Trophoblast cell (in vitro differentiated cells and primary cell): ENCODE measurements at places on chromosomes 4 and X.

DNA sequence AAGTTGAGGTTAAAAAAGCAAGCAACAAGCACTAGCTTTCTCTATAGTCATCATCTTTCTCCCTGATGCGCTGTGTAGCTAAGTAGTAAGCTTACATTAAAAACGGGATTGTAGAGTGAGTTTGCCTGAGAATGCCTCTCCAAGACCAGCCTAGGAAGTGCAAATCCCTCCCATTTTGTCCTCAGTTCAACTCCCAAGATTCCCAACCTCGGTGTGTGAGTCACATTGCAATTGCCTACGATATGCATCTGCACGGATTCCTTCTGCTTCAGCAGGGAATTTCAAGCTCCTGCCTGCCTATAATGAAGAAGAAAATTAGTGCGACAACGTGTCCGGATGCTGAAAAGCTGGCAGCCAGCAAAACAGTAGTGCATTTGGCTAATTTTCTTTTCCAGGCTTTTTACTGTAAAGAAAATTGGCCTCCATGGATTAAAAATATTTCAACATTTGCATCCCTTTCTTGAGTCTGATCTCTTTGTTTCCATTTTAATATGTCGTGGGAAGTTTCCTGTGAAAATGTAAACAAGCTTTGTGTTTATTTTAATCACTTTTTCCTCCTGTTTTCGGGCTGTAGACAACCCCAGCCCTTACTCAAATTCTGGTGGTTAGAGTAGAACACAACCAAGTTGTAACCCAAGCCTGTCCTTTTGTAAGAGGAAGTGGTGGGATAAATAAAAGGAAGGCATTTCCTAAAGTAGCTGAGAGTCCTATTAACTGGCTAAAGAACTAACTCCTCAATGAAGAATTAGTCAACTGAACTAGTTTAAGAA is 58.4 kb upstream of the TET2 start:
- no peak overlapping the region for H3K27ac ChIP-seq
- H3K4me3 ChIP-seq, result no peak overlapping the region
- H3K36me3 ChIP-seq, result no peaks in the 10 kb centered on the region
- no peaks in the 10 kb centered on the region for H3K4me1 ChIP-seq
- no peaks in the 10 kb centered on the region for H3K27me3 ChIP-seq

- H3K27ac ChIP-seq, result no peak overlapping the region
- no peaks in the 10 kb centered on the region for H3K27me3 ChIP-seq
- no peaks in the 10 kb centered on the region for H3K4me1 ChIP-seq
These were observed 15.1 kb upstream of the EXOC1 start for GRCh38 chr4:55838356-55838755.

- H3K27ac ChIP-seq, result no peak overlapping the region
- DNase-seq, result no peak
- no peaks in the 10 kb centered on the region for H3K36me3 ChIP-seq
- no peaks in the 10 kb centered on the region for H3K4me1 ChIP-seq
- no peaks in the 10 kb centered on the region for H3K27me3 ChIP-seq
- no peak overlapping the region for H3K4me3 ChIP-seq
These were observed 341.4 kb downstream of the ANK2 start for GRCh38 chr4:113390850-113391249.

GRCh38 chrX:39731735-39732134 is 366.0 kb downstream of the BCOR start:
- H3K27me3 ChIP-seq, result no peaks in the 10 kb centered on the region
- DNase-seq, result no peak
- no peak overlapping the region for H3K27ac ChIP-seq
- no peaks in the 10 kb centered on the region for H3K36me3 ChIP-seq
- H3K4me1 ChIP-seq, result peaks cover 8% of the 10 kb centered on the region
- H3K4me3 ChIP-seq, result no peak overlapping the region

DNA sequence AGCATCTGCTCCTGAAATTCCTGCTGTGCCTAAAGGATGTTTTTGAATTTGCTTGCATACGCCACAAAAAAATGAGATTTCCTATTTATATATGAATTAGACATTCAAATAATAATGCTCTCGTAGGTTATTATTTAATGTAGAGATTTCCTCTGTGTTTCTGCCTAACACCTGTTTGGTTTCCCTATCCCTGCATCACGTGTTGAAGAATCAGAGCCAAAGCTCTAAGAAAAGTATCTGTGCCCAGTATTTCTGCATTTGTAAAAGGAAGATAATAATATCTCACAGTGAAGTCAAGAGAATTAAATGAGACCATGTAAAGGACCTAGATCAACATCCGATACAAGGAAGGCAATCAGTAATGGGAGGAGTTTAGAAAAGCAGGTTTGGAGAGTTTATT is 179.5 kb downstream of the HNRNPD start:
- no peak overlapping the region for H3K4me3 ChIP-seq
- no peak for DNase-seq
- H3K27me3 ChIP-seq, result no peaks in the 10 kb centered on the region
- H3K27ac ChIP-seq, result no peak overlapping the region

DNA sequence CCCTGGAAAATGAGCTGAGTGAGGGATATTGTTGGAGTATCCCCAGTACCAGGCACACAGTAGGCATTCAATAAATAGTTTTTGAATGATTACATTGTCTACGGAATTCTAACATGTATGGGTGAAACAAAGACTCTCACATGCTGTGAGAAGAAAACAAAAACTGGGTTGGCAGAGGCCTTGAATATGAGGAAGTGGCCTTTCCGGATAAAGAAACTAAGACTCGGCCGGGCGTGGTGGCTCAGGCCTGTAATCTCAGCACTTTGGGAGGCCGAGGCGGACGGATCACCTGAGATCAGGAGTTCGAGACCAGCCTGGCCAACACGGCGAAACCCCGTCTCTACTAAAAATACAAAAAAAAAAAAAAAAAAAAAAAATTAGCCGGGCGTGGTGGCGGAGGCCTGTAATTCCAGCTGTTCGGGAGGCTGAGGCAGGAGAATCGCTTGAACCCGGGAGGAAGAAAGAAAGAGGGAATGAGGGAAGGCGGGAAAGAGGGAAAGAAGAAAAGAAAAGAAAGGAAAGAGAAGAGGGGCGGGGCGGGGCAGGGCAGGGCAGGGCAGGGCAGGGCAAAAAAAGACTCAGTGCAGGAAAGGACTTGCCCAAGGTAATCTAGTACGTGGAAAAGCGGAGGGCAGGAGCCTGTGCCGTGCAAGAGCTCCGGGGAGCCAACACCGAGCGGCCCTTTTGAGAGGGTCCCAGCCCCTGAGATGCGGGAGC is 689 bp upstream of the TMA16 start:
- H3K36me3 ChIP-seq, result no peaks in the 10 kb centered on the region
- H3K4me3 ChIP-seq, result peak overlapping the region; percentile 91
- peak overlapping the region; percentile 76 for H3K27ac ChIP-seq
- H3K4me1 ChIP-seq, result no peaks in the 10 kb centered on the region
- no peak for DNase-seq

DNA sequence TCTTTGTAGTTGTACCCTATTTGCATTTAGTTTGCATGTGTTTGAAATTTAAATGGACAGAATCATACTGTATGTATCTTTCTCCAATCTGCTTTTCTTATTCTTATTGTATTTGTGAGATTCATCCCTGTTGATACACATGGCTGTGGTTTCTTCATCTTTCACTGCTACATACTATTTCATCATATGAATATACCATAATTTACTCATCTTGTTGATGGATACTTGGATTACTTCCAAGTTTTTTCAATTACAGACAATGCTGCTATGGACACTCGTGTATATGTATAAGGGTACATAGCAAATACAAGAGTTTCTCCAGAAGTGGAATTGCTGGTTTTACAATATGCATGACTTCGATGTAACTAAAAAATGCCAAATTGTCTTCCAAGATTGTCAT is 11.8 kb upstream of the KLHL8 start:
- H3K27me3 ChIP-seq, result no peaks in the 10 kb centered on the region
- no peak overlapping the region for H3K4me3 ChIP-seq
- no peak for DNase-seq
- no peaks in the 10 kb centered on the region for H3K36me3 ChIP-seq

- no peaks in the 10 kb centered on the region for H3K27me3 ChIP-seq
- DNase-seq, result no peak
- no peaks in the 10 kb centered on the region for H3K4me1 ChIP-seq
- no peak overlapping the region for H3K4me3 ChIP-seq
- H3K36me3 ChIP-seq, result no peaks in the 10 kb centered on the region
These were observed 424.6 kb downstream of the PABPC4L start for GRCh38 chr4:133776961-133777360.

DNA sequence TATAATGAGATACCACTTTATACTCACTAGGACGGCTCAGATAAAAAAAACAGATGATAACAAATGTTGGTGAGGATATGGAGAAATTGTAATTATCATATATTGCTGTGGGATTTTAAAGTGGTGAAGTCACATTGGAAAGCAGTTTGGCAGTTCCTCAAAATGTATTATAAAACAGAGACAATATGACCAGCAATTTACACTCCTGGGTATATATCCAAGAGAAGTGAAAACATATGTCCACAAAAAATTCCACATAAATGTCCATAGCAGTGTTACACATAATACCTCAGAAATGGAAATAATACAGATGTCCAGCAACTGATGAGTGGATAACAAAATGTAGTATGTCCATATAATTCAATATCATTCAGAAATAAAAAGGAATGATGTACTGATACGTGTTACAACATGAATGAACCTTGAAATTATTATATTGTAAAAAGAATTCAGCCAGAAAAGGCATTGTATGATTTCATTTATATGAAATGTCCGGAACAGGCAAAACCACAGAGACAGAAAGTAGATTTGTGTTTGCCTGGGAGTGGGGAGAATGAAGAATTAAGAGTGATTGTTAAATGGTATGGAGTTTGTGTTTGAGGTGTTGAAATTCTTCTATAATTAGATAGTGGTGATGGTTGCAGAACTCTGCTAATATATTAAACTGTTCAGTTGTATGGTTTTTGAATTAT is 220.9 kb downstream of the SLC7A11 start:
- H3K27me3 ChIP-seq, result no peaks in the 10 kb centered on the region
- H3K36me3 ChIP-seq, result no peaks in the 10 kb centered on the region
- DNase-seq, result no peak
- no peak overlapping the region for H3K27ac ChIP-seq
- H3K4me3 ChIP-seq, result no peak overlapping the region

DNA sequence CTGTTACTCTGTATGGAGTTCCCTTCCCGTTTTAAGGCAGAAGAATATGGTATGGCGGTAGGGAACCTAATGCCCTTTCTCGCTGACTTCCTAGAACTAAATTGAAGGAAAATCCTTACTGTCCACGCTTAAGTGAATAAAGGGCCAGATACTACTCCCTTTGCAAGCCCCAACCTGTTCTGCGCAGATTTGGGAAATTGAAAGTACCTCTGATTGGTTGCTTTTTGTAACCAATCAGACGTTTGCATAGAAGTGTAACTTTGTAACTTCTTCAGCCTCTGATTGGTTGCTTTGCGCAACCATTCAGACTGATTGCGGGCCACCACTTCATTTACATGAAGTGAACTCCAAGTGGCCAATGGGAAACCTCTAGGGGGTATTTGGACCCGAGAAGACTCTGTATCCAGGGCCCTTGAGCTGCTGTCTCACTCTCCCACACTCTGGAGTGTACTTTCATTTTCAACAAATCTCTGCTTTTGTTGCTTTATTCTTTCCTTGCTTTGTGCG is 1.2 kb upstream of the TMEM33 start:
- H3K4me3 ChIP-seq, result no peak overlapping the region
- H3K27me3 ChIP-seq, result no peaks in the 10 kb centered on the region
- H3K4me1 ChIP-seq, result peaks cover 8% of the 10 kb centered on the region

DNA sequence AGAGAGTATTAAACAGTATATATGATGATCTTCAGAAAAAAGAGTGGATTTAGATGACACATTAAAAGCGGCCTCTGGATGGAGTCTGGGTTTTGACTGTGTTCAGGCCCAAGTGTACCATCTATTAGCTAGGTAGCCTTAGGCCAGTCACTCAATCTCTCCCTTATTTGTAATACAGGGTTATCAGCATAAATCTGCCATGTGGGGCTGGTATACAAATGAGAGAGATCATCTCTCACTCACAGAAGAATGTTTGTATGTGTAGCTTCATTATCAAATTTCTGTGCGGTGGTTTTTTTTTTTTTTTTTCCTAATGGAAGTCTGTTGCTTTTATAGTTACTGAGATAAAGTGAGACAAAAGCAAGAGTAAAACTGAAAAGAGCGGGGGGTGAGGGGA is 12.7 kb downstream of the SLC2A9 start:
- no peaks in the 10 kb centered on the region for H3K36me3 ChIP-seq
- no peak overlapping the region for H3K27ac ChIP-seq
- no peak overlapping the region for H3K4me3 ChIP-seq
- peaks cover 9% of the 10 kb centered on the region for H3K4me1 ChIP-seq
- no peak for DNase-seq
- H3K27me3 ChIP-seq, result no peaks in the 10 kb centered on the region

DNA sequence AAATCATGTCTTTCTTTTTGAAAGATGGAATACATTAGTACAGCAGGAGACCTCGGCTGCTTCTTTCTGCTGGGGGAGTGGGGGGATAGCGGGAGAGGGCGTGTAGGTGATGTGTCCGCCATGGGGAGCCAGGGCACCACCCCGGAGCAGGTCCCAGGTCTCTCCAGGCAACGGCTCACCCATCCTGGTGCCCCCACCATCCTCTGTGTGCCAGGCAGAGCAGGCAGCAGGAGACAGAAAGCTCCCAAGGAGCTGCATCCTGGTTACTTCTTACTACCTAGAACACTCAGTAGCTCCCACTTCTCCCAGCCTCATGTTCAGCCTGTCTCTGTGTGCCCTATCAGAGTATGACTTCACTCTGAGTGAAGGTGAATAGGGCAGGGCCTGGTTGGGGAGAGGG is 23.6 kb downstream of the TNIP2 start:
- no peaks in the 10 kb centered on the region for H3K4me1 ChIP-seq
- no peak overlapping the region for H3K4me3 ChIP-seq
- H3K27me3 ChIP-seq, result no peaks in the 10 kb centered on the region
- DNase-seq, result no peak

DNA sequence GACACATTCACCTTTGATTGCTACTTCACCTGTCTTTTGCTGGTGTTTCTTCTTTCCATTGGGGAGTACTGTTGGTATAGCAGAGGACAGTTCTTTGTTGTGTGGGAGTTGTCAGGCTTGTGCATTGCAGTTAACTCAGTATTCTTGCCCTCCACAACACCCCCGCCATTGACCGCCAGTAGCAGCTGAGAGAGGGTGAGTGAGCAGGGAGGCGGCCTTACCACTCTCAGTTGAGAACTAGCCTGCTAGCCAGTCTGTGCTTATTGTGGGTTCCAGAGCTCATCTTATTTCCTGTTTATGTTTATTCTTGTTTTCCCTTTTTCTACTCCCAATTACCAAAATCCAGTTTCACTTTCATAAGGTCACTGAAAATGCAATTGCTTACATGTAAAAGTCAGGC is 52.2 kb downstream of the STIM2 start:
- H3K4me3 ChIP-seq, result no peak overlapping the region
- H3K36me3 ChIP-seq, result peaks cover 2% of the 10 kb centered on the region
- no peak overlapping the region for H3K27ac ChIP-seq
- H3K4me1 ChIP-seq, result no peaks in the 10 kb centered on the region
- no peak for DNase-seq

GRCh38 chr4:101660607-101661006 is 129.9 kb upstream of the BANK1 start:
- no peak overlapping the region for H3K27ac ChIP-seq
- H3K4me3 ChIP-seq, result no peak overlapping the region
- no peaks in the 10 kb centered on the region for H3K27me3 ChIP-seq
- DNase-seq, result no peak
- no peaks in the 10 kb centered on the region for H3K4me1 ChIP-seq
- no peaks in the 10 kb centered on the region for H3K36me3 ChIP-seq

GRCh38 chrX:50180073-50180940 is 20.5 kb downstream of the AKAP4 start:
- H3K36me3 ChIP-seq, result no peaks in the 10 kb centered on the region
- H3K27me3 ChIP-seq, result no peaks in the 10 kb centered on the region
- H3K4me1 ChIP-seq, result peaks cover 2% of the 10 kb centered on the region
- H3K4me3 ChIP-seq, result no peak overlapping the region
- peak; percentile 13 for DNase-seq
